Upper lobe of right lung (tissue), 1 donor: ENCODE measurements at places on chromosomes 5 and 9.

GRCh38 chr5:37198842-37199241 lies 50.3 kb downstream of the CPLANE1 start:
- peaks cover 4% of the 10 kb centered on the region for H3K4me1 ChIP-seq
- no peak for DNase-seq
- peaks cover 46% of the 10 kb centered on the region for H3K36me3 ChIP-seq
- H3K27ac ChIP-seq, result no peak overlapping the region

DNA sequence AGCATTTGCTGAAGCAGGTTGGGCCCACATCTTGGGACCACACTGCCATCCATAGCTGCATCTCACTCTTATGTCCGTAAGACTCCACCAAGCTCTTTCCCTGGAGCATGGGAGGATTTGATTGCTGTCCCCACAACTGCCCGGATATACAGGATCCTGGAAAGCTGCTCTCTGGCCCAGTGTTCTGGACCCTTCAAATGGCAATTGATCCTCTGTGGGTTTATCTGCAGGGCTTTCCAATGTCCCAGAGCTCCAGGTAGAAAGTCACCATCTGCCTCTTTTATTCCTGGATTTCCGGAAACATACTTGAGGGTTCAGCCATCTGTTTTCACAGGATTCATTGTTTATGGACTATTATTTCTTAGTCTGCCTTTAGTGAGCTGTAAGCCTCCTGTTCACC lies 214.6 kb downstream of the SREK1 start:
- no peak for DNase-seq
- H3K4me1 ChIP-seq, result no peaks in the 10 kb centered on the region
- H3K36me3 ChIP-seq, result no peaks in the 10 kb centered on the region
- no peak overlapping the region for H3K4me3 ChIP-seq
- no peak overlapping the region for H3K27ac ChIP-seq

GRCh38 chr5:107469485-107470294 lies 201.0 kb downstream of the EFNA5 start:
- H3K36me3 ChIP-seq, result no peaks in the 10 kb centered on the region
- H3K4me1 ChIP-seq, result peaks cover 9% of the 10 kb centered on the region

DNA sequence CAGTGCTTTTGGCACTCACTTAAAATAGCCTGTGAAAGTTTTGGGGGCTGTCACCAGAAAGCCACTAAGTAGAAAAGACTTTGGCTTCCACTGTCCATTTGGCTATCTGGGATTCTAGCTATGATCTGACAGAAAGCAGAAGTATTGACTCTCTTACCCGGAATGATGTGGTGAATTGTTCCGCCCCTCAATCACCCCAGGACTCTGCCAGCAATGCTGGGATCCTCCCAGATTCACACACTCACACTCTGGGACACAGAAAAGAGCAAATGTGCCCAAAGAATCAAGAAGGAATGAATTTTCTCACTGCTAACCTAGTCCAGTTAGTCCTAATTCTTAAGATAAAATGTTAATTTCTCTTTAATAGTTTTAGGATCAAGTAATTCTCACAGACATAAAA lies 576.9 kb downstream of the BNC2 start:
- no peak overlapping the region for H3K27ac ChIP-seq
- no peaks in the 10 kb centered on the region for H3K36me3 ChIP-seq
- DNase-seq, result no peak
- H3K4me3 ChIP-seq, result no peak overlapping the region

DNA sequence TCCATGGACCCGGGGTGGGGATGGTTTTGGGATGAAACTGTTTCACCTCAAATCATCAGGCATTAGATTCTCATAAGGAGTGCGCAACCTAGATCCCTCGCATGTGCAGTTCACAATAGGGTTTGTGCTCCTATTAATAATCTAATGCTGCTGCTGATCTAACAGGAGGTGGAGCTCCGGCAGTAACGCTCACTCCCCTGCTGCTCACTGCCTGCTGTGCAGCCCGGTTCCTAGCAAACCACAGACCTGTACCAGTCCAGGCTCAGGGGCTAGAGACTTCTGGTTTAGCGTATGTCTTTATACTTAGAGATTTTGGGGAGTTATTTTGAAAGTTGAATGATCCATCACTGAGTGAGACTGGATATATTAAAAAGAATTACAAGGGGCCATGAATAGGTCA lies 50.2 kb downstream of the RICTOR start:
- H3K27ac ChIP-seq, result no peak overlapping the region
- H3K4me3 ChIP-seq, result no peak overlapping the region
- DNase-seq, result no peak
- H3K27me3 ChIP-seq, result no peaks in the 10 kb centered on the region
- H3K4me1 ChIP-seq, result peaks cover 3% of the 10 kb centered on the region

DNA sequence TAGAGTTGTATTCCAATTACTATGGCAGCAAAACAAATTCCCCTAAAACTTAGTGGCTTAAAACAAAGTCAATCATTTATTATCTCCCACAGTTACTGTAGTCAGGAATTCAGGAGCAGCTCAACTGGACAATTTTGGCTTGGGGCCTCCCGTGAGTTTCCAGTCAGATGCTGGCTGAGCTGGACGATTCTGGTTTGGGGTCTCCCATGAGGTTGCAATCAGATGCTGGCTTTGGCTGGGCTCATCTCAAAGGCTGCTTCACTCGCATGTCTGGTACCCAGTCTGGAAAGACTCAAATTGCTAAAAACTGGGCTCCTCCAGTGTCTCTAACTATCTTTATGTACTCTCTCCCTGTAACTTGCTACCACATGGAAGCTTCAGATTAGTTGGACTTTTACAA lies 130.1 kb downstream of the C5orf15 start:
- no peaks in the 10 kb centered on the region for H3K4me1 ChIP-seq
- H3K27ac ChIP-seq, result no peak overlapping the region
- no peak overlapping the region for H3K4me3 ChIP-seq

- DNase-seq, result no peak
- no peaks in the 10 kb centered on the region for H3K27me3 ChIP-seq
- H3K4me3 ChIP-seq, result peak overlapping the region; percentile 98
- H3K27ac ChIP-seq, result peak overlapping the region; percentile 99
- H3K4me1 ChIP-seq, result peaks cover 54% of the 10 kb centered on the region
Observed at GRCh38 chr5:134223406-134224248, 2.2 kb downstream of the PPP2CA start.

DNA sequence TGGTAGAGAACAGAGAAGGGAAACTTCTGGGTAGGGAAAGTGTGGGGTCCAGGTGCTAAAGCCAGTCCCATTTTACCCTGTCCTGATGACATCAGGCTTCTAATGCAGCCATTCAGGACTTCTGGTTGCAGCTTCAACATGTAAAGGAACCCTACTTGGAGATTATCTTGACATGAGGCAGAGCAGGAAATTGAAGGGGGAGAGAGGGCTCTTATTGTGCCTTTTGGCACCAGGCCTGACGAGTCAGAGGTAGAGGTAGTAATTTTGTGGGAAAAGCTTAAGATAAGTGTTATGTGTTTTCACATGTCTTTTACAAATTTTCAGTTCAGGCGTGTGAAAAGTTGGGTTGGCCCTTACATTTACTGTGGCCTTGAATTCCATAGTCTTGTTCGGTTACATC lies 102.4 kb upstream of the APC start:
- no peaks in the 10 kb centered on the region for H3K36me3 ChIP-seq
- no peaks in the 10 kb centered on the region for H3K27me3 ChIP-seq
- no peak overlapping the region for H3K4me3 ChIP-seq

DNA sequence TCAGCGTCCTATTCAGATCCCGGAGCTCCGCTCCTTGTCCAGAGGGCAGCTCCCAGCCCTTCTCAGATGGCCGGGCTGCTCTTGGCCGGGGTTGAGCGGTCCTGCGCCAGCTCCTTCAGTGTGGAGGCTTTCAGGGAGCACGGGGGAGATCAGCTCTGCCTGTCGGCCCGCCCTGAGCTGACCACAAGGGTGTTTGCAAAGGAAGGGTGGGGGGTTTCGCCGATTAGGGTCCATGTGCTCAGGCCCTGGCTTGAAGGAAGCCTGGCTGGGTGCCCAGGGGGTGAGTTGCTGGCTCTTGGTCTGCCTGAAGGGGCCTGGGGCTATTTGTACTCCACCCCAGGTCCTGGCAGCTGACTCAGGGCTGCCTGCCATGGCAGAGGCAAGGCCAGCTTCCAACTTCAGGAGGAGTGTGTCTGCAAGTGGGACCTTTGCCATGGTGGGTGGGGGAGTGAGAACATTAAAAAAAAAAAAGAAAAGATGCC lies 250.1 kb upstream of the KLF4 start:
- no peaks in the 10 kb centered on the region for H3K36me3 ChIP-seq
- no peak overlapping the region for H3K4me3 ChIP-seq
- no peaks in the 10 kb centered on the region for H3K27me3 ChIP-seq
- H3K27ac ChIP-seq, result peak overlapping the region; percentile 72
- H3K4me1 ChIP-seq, result peaks cover 14% of the 10 kb centered on the region

DNA sequence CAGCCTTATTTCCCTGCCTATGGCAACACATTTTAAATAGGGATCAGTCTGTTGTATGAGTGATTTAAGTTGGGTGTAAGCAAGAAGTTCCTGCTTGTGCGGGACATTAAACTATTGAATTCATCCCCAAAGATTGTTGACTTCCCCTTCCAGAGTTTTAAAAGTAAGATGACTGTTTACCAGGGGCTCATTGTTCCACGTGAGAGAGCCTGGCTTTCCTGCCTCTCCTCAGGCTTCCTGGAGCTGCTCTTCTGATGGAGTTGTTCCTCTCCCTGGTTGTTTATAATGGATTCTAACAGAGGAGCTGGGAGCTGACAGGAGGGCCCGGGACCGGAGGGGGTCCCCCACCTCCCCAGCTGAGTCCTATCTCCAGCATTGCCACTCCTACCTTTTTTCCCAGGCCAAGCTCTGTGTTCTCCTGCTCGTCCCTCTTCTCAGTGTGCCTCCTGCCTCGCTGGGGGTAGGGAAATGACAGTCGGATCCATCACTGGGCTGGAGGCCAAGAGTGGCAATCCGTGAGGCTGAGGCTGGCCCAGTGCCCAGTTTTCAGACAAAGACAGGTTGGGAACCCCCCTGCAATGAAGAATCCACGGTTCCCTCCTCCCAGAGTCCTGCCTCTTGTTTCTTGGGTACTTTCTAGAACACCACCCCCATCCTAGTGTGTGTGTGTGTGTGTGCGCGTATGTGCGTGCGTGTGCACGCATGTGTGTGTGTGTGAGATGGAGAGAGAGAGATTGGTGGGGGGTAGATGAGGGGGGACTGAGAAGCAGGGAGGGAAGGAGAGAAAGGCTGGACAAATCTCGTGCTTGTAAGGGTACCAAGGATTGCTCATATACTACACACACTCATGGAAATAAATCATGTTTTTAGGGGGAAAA lies 123.7 kb upstream of the NFIB start:
- no peak overlapping the region for H3K4me3 ChIP-seq
- no peaks in the 10 kb centered on the region for H3K4me1 ChIP-seq
- DNase-seq, result no peak
- H3K36me3 ChIP-seq, result no peaks in the 10 kb centered on the region
- H3K27me3 ChIP-seq, result no peaks in the 10 kb centered on the region

DNA sequence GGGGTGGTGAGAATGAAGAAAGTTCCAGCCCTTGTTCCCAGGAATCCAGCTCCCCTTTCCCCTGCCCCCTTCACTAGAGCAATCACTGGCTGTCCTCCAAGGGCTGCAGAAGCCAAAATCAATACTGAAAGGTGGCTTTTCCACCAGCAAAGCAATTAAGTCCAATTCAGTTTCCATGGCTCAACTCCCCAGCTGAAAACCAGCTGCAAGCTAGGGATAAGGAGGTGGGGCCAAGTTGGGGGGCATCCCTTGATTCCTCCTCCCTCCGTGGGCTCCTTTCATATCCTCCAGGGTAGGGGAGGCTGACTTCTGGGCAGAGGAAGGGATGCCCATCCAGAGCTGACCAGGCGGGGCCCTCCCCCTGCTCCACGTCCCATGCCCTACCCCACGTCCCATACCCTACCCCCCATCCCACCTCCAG lies 22.7 kb downstream of the CAMK2A start:
- no peaks in the 10 kb centered on the region for H3K4me1 ChIP-seq
- no peaks in the 10 kb centered on the region for H3K36me3 ChIP-seq
- no peak overlapping the region for H3K4me3 ChIP-seq
- no peaks in the 10 kb centered on the region for H3K27me3 ChIP-seq

DNA sequence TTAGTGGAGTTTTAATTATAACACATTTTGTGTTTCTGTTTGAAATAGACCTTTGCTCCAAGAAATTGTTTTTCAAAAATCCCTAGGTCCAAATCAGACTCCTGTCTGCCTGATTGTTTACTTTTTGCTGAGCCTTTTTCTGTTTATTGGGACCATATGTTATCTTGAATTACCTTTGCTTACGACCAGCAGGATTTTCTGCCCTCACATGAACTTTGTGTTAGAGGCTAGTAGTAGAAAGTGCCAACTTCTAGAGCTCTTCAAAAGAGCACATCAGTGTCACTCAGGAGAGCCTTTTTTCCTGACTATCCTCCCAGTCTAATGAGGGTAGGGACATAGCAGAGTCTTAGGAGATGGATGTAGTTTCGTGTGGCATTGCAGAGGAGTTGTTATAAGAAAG lies 10.2 kb downstream of the RECK start:
- no peaks in the 10 kb centered on the region for H3K27me3 ChIP-seq
- DNase-seq, result no peak
- no peak overlapping the region for H3K4me3 ChIP-seq
- no peak overlapping the region for H3K27ac ChIP-seq
- H3K4me1 ChIP-seq, result peaks cover 1% of the 10 kb centered on the region

DNA sequence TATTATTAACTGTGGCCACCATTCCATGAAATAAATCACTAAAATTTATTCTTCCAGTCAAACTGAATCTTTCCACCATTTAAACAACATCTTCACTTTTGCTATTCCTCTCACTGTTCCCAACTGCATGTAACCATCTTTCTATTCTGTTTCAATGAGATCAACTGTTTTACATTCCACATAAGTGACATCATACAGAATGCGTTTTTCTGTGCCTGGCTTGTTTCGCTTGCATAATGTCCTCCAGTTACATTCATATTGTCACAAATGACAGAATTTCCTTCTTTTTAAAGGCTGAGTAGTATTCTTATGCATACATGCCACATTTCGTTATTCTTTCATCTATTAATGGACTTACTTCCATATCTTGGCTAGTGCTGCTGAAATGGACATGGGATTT lies 738.2 kb downstream of the SEMA5A start:
- no peaks in the 10 kb centered on the region for H3K4me1 ChIP-seq
- no peaks in the 10 kb centered on the region for H3K36me3 ChIP-seq
- H3K4me3 ChIP-seq, result no peak overlapping the region
- H3K27ac ChIP-seq, result no peak overlapping the region
- H3K27me3 ChIP-seq, result no peaks in the 10 kb centered on the region

DNA sequence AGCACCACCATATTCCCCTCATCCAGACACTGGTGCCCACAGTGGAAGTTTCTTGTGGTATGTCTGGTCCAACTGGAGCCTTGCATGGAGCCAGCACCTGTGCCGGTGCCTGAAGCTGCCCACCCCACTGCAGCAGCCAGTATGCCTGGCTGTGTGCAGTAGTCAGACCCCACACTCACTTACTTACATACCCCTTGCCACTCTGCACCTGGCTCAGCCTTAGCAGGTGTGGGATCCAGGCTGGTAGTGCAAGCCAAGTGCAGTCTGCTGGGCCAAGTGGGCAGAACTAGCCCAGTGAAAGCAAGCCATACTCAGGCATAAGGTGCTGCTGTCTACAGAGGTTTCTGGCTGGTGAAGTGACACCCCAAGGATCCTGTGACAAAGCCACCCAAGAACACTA lies 871.4 kb upstream of the C9orf72 start:
- H3K27ac ChIP-seq, result no peak overlapping the region
- no peak for DNase-seq
- H3K4me3 ChIP-seq, result no peak overlapping the region
- H3K36me3 ChIP-seq, result no peaks in the 10 kb centered on the region
- no peaks in the 10 kb centered on the region for H3K27me3 ChIP-seq
- H3K4me1 ChIP-seq, result no peaks in the 10 kb centered on the region
